ENCODE measurements at places on chromosomes 2 and 18.

- H3K36me3 ChIP-seq = no peaks in the 10 kb centered on the region
- H3K27me3 ChIP-seq = no peaks in the 10 kb centered on the region
- DNase-seq = no peak
- no peaks in the 10 kb centered on the region for H3K4me1 ChIP-seq
- H3K27ac ChIP-seq = no peak overlapping the region
- no peak overlapping the region for H3K4me3 ChIP-seq
Measured at GRCh38 chr2:140929849-140930248, 1201.0 kb downstream of the LRP1B start.

GRCh38 chr2:168641636-168642035 is 160.8 kb upstream of the NOSTRIN start:
- no peak for DNase-seq
- H3K36me3 ChIP-seq = no peaks in the 10 kb centered on the region
- H3K27me3 ChIP-seq = no peaks in the 10 kb centered on the region
- peaks cover 31% of the 10 kb centered on the region for H3K4me1 ChIP-seq
- H3K27ac ChIP-seq = no peak overlapping the region

GRCh38 chr2:236512902-236513435 is 56.7 kb upstream of the ACKR3 start:
- peaks cover 9% of the 10 kb centered on the region for H3K27me3 ChIP-seq
- peak; percentile 76 for DNase-seq
- no peak overlapping the region for H3K27ac ChIP-seq
- H3K36me3 ChIP-seq = no peaks in the 10 kb centered on the region
- H3K4me3 ChIP-seq = no peak overlapping the region

- no peaks in the 10 kb centered on the region for H3K36me3 ChIP-seq
- no peak overlapping the region for H3K27ac ChIP-seq
- H3K4me1 ChIP-seq = peaks cover 12% of the 10 kb centered on the region
- DNase-seq = no peak
- H3K27me3 ChIP-seq = peaks cover 33% of the 10 kb centered on the region
Measured at GRCh38 chr2:240208631-240209211, 68.3 kb upstream of the OTOS start.

GRCh38 chr2:95272781-95273180 is 1.5 kb upstream of the PROM2 start:
- H3K4me1 ChIP-seq = no peaks in the 10 kb centered on the region
- peak; percentile 17 for DNase-seq
- H3K27ac ChIP-seq = no peak overlapping the region
- no peaks in the 10 kb centered on the region for H3K27me3 ChIP-seq
- H3K36me3 ChIP-seq = no peaks in the 10 kb centered on the region
- H3K4me3 ChIP-seq = no peak overlapping the region

- H3K36me3 ChIP-seq = no peaks in the 10 kb centered on the region
- no peak overlapping the region for H3K27ac ChIP-seq
- H3K4me3 ChIP-seq = no peak overlapping the region
- no peak for DNase-seq
- H3K27me3 ChIP-seq = peaks cover 8% of the 10 kb centered on the region
Measured at GRCh38 chr2:240836781-240837467, 16.9 kb upstream of the KIF1A start.

- H3K4me3 ChIP-seq = no peak overlapping the region
- peaks cover 24% of the 10 kb centered on the region for H3K36me3 ChIP-seq
- no peak for DNase-seq
- H3K27ac ChIP-seq = no peak overlapping the region
Measured at GRCh38 chr2:64145714-64146113, 1.5 kb upstream of the PELI1 start.

GRCh38 chr2:99481941-99482340 is 7.9 kb downstream of the REV1 start:
- no peak for DNase-seq
- peaks cover 76% of the 10 kb centered on the region for H3K4me1 ChIP-seq
- H3K27me3 ChIP-seq = no peaks in the 10 kb centered on the region

DNA sequence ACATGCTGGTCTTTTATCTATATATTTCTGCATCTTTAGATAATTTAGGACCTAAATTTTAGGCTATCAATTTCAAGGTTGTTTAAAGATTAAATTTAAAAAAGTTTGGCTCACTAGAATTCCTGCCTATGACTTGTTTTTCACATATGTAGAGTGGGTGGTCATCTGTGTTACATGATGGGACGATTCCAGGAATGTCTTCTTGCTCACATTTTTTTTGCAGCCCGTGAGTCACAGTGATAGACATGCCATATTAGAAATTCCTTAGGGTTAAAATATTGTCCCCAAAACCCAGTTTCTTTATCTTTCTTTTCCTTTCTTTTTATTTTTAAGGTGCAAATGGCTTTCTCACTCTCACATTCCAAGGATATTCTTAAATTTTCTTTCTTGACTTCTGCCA is 652.0 kb downstream of the PLCL1 start:
- no peak overlapping the region for H3K4me3 ChIP-seq
- H3K36me3 ChIP-seq = no peaks in the 10 kb centered on the region
- H3K27me3 ChIP-seq = no peaks in the 10 kb centered on the region
- no peaks in the 10 kb centered on the region for H3K4me1 ChIP-seq
- no peak overlapping the region for H3K27ac ChIP-seq
- DNase-seq = no peak

GRCh38 chr2:197322724-197323720 is 12.4 kb upstream of the ANKRD44 start:
- peak overlapping the region; percentile 67 for H3K4me3 ChIP-seq
- peaks cover 73% of the 10 kb centered on the region for H3K4me1 ChIP-seq
- H3K27me3 ChIP-seq = no peaks in the 10 kb centered on the region

DNA sequence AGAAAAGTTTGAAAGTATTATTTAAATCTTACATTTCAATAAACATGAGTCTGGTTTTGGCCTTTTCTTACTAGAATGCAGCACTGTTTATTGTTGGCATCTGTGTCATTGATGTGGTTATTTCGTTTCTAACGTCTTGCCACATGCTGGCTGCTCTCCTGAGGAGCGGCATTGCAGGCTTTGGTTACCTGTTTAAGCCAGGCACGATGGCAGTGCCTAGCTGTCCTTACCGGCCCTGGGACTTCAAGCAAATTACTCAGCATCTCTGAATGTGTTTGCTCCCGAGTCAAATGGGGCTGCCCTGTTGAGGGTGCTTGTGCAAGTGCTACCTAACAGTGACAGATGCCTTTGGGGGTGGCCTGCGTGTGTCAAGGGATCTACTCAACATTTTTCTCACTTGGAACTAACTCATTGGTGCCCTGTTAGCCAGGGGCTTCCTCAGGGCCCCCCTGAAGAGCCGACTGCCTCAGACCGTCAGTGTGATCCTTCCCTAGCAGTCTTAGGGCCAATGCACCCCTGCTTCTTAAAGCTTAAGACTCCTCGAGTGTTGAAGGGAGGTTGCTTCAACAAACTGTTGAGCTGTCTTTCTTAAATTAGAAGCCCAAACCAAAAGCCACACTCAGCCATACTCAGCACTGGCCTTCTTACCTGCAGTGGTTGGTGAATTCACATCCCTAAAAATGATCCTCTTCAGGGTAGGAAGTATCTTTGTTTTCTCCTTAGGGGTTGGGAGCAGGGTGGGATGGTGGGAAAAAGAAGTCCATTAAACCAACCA is 151.5 kb downstream of the NCK2 start:
- no peak for DNase-seq
- peaks cover 98% of the 10 kb centered on the region for H3K36me3 ChIP-seq
- peak overlapping the region; percentile 79 for H3K27ac ChIP-seq
- peaks cover 52% of the 10 kb centered on the region for H3K4me1 ChIP-seq

- H3K27me3 ChIP-seq = no peaks in the 10 kb centered on the region
- no peaks in the 10 kb centered on the region for H3K4me1 ChIP-seq
- H3K4me3 ChIP-seq = no peak overlapping the region
Measured at GRCh38 chr2:51795248-51795888, 763.4 kb upstream of the NRXN1 start.

DNA sequence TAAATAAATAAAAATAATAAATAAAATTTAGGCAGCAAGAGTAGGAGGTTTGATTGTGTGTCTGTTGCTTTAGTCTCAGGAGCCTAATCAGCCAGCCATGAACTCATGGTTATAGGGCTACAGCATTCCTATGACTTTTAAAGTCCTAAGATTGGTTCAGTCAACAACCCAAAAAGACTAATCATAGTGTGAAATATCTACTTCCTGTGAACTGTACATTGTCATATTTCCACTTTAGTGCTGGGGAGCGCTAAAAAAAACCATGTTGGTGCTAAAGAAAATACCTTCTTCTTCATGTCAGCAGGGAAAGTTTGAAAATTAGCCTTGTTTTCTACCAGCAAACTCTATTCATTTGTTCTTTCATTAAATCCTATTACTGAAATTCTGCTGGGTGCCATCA is 521.6 kb downstream of the RNF144A start:
- H3K36me3 ChIP-seq = peaks cover 65% of the 10 kb centered on the region
- H3K4me1 ChIP-seq = peaks cover 92% of the 10 kb centered on the region
- peak overlapping the region; percentile 13 for H3K4me3 ChIP-seq
- H3K27ac ChIP-seq = peak overlapping the region; percentile 89
- no peak for DNase-seq
- H3K27me3 ChIP-seq = no peaks in the 10 kb centered on the region

DNA sequence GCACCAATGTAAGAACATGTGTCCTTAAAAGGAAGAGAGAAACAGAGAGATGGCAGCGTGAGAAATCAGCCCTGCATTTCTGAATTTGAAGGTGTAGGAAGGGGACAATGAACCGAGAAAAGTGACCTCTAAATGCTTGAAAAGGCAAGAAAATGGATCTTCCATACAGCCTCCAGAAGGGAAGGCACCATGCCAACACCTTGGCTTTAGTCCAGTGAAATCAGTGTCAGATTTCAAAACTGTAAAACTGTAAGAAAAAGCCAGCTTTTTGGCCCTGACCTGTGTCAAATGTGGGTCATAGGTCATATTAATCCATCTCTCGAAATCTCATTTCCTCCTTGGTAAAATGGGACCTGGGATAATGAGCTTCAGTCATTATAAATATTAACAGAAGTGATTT is 762.3 kb downstream of the DCDC2C start:
- H3K4me1 ChIP-seq = no peaks in the 10 kb centered on the region
- no peak for DNase-seq
- H3K36me3 ChIP-seq = no peaks in the 10 kb centered on the region
- H3K27ac ChIP-seq = no peak overlapping the region

- DNase-seq = no peak
- no peak overlapping the region for H3K4me3 ChIP-seq
- H3K4me1 ChIP-seq = no peaks in the 10 kb centered on the region
- H3K27ac ChIP-seq = no peak overlapping the region
- no peaks in the 10 kb centered on the region for H3K36me3 ChIP-seq
- no peaks in the 10 kb centered on the region for H3K27me3 ChIP-seq
Measured at GRCh38 chr2:3669656-3670055, 11.7 kb downstream of the ALLC start.

DNA sequence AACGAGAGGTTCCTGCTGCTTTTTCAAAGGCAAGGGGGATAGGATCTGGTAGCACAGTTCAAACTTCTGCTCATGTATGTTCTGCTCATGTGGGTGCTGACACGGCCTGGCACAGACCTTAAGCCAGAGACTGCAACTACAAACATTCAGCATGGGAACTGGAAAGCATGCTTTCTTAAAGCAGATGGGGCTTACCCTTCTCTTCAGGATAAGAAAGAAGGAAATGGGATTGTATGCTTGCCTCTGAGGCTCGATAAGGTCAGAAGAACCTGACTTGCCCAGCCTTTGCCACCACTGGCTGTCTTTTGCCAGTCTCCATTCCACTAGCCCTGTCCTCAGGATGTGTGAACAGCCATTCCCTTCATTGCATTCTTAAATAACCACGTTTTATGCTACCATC is 10.7 kb downstream of the DOCK10 start:
- H3K36me3 ChIP-seq = peaks cover 57% of the 10 kb centered on the region
- no peak overlapping the region for H3K4me3 ChIP-seq
- H3K27me3 ChIP-seq = no peaks in the 10 kb centered on the region
- DNase-seq = no peak
- peaks cover 86% of the 10 kb centered on the region for H3K4me1 ChIP-seq
- peak overlapping the region; percentile 79 for H3K27ac ChIP-seq

- no peak overlapping the region for H3K27ac ChIP-seq
- H3K4me3 ChIP-seq = no peak overlapping the region
- peaks cover 18% of the 10 kb centered on the region for H3K4me1 ChIP-seq
- H3K36me3 ChIP-seq = no peaks in the 10 kb centered on the region
- DNase-seq = no peak
Measured at GRCh38 chr2:68414452-68414851, 49.4 kb downstream of the PLEK start.

GRCh38 chr2:190069936-190070696 is 7.6 kb upstream of the MSTN start:
- no peak for DNase-seq
- no peak overlapping the region for H3K27ac ChIP-seq
- no peaks in the 10 kb centered on the region for H3K36me3 ChIP-seq
- H3K27me3 ChIP-seq = no peaks in the 10 kb centered on the region
- no peaks in the 10 kb centered on the region for H3K4me1 ChIP-seq

- no peaks in the 10 kb centered on the region for H3K27me3 ChIP-seq
- H3K4me3 ChIP-seq = no peak overlapping the region
- H3K27ac ChIP-seq = no peak overlapping the region
- no peak for DNase-seq
- peaks cover 16% of the 10 kb centered on the region for H3K4me1 ChIP-seq
Measured at GRCh38 chr2:70005752-70006446, 44.5 kb upstream of the ASPRV1 start.

DNA sequence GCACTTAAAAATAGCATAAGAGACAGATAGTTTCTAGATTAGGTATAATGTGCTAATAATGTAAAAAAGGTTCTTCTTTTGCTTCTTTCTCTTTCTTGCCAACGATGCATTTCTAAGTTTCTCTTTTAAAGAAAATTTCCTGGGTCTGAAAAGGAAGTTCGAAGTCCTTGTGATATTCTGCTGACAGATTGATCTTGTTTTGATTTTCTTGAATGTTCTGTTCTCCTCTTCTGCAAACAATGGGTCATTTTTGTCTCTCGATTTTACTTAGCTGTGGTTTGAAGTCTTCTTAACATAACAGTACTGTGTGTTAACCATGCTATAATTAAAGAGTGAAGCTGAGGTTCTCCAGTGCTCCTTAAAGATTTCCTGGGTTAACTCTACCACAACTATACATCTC is 61.1 kb upstream of the ACYP2 start:
- DNase-seq = no peak
- peaks cover 16% of the 10 kb centered on the region for H3K36me3 ChIP-seq
- H3K27ac ChIP-seq = peak overlapping the region; percentile 71
- H3K4me1 ChIP-seq = peaks cover 29% of the 10 kb centered on the region
- no peaks in the 10 kb centered on the region for H3K27me3 ChIP-seq
- H3K4me3 ChIP-seq = peak overlapping the region; percentile 4

- H3K27me3 ChIP-seq = no peaks in the 10 kb centered on the region
- H3K4me1 ChIP-seq = peaks cover 2% of the 10 kb centered on the region
- no peak overlapping the region for H3K27ac ChIP-seq
- no peak for DNase-seq
- H3K4me3 ChIP-seq = no peak overlapping the region
Measured at GRCh38 chr2:8103085-8103708, 578.7 kb upstream of the ID2 start.

GRCh38 chr18:79684787-79685186 is 5.2 kb downstream of the CTDP1 start:
- peak overlapping the region; percentile 88 for H3K4me3 ChIP-seq
- H3K4me1 ChIP-seq = peaks cover 76% of the 10 kb centered on the region
- no peaks in the 10 kb centered on the region for H3K27me3 ChIP-seq
- H3K36me3 ChIP-seq = peaks cover 50% of the 10 kb centered on the region
- no peak for DNase-seq
